Glomerular endothelial cell (primary cell): ENCODE measurements at places on chromosomes 3 and 15. TPM values are rescaled to one million over a fixed set of nuclear protein-coding genes. Genes with fewer than 3 reads are reported as not detected.
A peak's percentile ranks its signal among the peaks of the same experiment; 100 is the strongest.

Gene MUC13
- not detected in 2 replicates for total RNA-seq

Gene CFAP100
- not detected in 2 replicates for total RNA-seq

DNA sequence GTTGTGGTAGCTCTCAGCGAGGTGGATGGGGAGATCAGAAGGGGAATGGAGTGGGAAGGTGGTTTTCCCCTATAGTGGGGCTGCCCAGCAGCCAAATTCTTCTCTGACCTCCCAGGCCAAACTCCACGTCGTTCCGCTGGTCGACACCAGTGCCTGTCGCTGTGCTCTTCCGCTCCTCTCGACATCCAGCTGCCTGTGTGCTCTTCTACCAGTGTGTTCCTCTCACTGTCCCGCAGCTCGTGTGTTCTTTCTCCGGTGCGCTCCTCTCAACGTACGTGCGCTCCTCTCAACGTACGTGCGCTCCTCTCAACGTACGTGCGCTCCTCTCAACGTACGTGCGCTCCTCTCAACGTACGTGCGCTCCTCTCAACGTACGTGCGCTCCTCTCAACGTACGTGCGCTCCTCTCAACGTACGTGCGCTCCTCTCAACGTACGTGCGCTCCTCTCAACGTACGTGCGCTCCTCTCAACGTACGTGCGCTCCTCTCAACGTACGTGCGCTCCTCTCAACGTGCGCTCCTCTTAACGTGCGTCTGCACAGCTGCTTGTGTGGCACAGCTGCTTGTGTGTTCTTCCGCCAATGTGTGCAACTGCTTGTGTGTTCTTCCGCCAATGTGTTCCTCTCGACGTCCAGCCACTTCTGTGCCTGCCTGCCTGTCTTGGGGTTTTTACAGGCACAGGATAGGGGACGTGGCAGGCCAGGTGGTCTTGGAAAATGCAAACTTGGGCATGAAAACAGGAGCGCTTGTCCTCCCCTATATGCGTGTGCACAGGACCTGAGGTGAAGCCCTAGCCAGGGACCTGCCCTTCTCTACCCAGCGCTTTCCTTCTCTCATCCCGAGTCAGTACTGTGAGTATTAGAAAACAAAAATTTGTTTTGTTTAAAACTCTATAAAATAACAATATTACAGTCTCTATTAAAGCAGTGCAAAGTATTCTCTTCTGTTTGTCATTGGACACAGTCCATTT, 991.1 kb downstream of the GBE1 start:
- DNase-seq, result no peak

DNA sequence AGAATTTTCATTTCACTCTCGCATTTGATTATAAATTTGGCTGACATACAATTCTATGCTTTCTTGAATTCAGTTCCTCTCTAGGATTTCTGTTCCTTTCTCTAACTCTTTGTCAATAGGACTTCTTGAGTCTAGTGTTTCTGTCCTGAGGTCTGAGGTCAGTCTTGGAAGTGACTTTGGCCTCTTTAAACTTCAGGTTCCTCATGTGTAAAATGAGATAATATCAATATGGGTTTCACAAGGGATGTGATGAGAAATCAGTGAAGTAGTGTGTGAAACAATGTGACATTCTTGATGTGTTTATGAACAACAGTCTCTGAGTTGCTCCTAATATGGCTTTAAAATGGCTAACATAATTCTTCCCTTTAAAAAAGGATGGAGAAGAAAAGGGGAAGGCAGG, 92.2 kb downstream of the SV2B start:
- DNase-seq, result no peak

Gene TRIM42
- not detected in 2 replicates for total RNA-seq

Gene OR5K4
- total RNA-seq, result not detected in 2 replicates

DNA sequence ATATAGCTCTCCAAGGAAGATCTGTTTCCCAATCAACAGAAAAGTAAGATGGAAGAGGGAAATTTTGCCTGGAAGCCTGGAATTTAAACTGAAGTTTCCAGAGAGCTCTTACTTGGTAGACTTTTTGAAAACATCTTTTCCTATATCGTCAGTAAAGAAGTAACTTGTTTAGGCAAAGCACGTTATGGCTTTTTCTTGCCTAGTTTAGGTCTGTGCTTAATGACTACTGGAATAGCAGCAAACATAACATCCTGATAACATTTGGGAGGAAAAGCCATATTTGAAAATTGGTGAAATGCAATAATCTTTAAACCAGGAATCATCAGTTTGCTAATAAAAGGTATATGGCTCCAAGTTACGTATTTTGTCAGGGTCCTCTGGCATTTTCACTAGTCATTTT, 160.4 kb upstream of the CGNL1 start:
- no peak for DNase-seq

DNA sequence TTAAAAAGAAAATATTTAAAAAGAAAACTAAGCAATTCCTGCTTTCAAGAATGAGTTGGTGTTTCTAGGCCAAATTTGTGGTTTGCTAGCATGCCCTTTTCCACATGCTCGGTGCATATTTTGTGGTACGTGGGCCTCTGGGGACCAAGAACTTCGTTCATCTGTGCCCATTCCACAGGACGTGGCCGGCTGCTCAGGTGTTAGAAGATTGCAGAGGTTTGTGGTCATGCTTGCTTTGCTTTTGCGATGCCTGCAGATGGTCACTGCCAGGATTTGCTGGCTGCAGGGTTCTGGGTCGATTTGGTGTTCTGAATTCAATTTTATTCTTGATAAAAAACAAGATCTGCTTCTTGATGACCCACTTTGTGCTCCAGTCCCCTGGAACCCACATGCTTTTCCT, 7.5 kb downstream of the PSTPIP1 start:
- no peak for DNase-seq

- DNase-seq, result no peak
These were observed 48.6 kb upstream of the FLNB start for GRCh38 chr3:57959423-57960173.

DNA sequence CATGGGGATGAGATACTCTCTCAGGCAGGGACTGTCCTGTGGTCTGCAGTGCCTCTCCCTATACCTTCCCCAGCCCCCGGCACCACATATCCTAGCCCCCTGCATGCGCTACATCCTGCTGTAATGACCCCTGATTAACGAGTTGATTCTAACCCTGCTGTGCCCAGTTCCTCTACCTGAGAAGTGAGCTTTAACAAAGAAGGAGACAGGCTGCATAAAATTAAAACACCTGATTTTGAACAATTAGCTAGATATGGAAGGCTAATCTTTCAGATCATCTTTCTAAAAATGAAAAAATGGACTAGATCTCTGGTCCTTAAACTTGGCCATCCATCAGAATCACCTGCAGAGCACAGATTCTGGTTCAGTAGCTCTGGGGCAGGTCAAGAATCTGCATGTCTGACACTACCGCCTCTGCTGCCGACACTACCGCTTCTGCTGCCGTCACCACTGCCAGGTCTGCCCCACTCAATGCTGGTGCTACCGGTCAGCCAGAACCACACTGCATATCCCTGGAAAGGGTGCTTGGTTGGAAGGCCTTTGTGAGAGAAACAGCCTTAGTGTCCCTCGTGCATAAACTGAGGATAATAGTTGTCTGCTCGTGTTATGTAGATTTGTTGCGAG, 33.6 kb upstream of the ZBTB38 start:
- no peak for DNase-seq

Gene ZIC1
- total RNA-seq, result 0.06 TPM in 1 of 2 replicates, not detected in the other

Gene SIDT1
- 0.99 TPM in 1 of 2 replicates, not detected in the other for total RNA-seq

DNA sequence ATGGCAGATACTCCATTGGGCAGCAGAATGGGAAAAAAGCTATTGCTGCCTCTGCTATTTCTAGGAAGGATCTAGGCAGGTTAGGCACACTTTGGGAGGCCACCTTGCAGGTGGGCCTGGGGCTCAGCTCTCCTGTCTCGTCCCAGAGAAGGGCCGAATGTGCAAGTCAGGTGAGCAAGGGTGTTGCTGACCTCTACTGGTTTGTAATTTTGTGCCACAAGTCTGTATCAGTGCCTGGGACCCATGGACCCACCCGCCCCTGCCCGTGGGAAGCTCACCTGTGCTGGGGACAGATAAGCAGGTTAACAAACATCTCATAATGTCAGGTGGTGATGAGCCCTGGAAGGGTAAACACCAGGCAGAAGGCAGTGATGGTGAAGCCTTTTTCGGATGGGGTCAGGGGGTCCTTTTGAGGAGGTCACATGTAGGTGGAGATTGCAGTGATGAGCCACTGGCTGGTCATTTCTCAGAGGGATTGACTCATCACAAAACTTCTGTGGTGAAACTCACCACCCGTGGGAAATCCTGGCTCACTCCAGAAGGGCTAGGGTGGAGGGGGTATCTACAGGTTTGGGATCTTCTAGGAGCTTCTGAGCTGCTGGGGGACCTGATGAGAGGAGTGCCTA, 161.3 kb downstream of the KLF13 start:
- DNase-seq, result no peak

GRCh38 chr3:31409389-31409788, 123.3 kb upstream of the STT3B start:
- no peak for DNase-seq

DNA sequence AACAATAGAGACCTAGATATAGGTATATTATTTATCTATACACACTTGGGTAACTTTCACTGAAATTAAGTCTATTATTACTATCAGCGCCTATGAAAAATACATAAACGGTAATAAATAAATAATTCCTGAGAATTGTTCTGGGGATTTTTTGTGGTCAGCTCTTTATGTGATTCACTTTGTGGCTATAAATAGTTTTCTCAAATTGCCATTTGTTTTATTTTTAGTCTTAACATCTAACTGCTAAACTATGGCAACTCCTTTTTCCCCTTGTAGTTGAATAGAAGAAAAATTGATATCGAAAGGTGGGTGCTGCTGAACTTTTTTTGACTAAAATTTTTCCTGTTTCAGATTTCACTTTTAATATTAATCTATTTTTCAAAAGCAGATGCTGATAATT, 189.0 kb downstream of the VGLL3 start:
- no peak for DNase-seq

DNA sequence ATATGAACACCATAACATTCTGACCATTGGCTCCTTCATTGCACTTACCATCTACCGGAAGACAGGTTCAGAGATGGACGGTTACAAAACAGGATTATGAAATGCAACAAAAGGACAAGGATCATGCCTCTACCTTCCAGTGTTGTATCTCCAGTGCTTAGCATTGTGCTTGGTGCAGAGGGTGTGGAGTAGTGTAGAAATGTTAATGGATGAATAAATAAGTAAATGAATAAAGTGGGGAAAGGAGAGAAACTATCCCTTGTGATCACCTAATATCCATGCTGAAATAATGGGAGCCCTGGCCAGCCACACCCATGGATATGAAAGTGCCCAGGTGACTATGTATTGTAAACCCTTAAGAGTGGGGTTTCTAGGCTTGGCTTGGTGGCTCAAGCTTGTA, 344.8 kb upstream of the LMCD1 start:
- no peak for DNase-seq

DNA sequence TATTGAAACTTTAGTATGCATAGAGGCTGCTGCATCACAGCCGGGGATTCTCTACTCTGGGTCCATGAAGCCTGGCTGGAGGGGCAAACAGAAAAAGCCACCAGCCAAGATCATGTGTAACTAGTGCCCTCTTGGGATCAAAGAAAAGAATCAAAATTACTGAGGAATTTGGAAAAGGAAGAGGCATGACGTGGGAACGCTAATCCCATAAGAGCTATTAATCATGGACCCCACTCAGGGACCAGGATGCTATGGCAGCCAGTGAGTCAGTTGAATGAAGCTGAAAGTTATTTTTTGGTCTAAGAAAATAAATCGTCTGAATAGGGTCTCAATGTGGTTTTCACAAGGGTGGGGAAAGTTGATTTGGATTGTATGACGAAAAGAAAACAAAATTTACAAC, 1165.1 kb downstream of the ROBO2 start:
- peak; percentile 72 for DNase-seq

DNA sequence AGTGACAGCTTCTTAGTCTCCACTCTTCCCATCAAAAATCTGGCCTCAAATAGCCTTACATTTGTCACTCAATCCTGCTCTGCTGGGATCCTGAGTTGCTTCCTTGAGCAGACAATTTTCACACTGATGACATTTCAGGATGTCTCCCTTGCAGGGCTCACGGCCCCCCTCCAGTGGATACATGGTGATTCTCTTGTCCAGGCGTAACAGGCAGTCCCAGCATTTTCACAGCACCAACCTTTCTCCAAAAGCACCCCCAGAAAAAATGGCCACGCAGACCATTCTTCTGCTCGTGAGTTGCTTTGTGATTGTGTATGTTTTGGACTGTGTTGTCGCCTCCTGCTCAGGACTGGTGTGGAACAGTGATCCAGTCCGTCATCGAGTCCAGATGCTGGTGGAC, 47.4 kb upstream of the WNT7A start:
- no peak for DNase-seq

GRCh38 chr3:23459889-23460546, 256.9 kb downstream of the UBE2E2 start:
- no peak for DNase-seq

GRCh38 chr3:125110016-125110875, 54.4 kb upstream of the HEG1 start:
- DNase-seq, result no peak

Gene TPRG1
- total RNA-seq, result 0.53 TPM in 1 of 2 replicates, not detected in the other

DNA sequence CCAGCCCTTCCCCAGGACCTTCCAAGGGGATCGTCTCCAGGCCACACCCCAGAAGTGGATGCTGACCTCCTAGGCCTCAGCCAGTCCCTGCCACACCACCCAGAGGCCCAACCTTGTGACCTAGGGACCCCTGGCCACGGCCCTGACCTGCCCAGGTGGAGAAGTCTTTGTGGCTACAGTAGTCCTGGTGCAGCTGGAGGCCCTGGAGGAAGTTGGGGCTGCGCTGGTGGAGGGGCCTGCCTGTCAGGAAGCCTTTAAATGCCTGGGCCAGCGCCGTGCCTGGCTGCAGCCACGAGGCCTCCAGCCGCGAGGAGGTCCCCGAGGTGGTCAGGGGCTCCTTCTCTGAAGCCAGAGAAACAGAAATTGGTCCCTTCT, 23.4 kb downstream of the PLA2G4D start:
- no peak for DNase-seq

Gene CYP1A2
- not detected in 2 replicates for total RNA-seq

DNA sequence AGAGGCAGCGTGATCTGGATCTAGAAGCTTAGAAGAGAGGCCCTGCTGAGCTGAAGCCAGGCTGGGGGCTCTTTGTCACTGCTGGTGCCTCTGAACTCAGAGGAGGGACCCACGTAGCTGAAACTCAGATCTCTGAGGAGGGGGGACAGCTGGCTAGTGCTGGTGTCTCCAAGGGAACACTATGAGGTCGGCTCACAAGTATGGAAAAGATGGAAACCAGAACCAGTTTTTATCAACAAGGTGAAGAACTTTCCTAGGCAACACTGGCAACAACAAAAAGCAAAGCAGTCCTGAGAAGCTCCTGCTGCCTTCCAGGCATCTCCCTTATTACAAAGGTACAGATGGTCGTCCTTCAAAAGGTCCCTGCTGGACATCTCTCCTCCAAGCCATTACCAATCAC, 27.0 kb upstream of the FSTL1 start:
- no peak for DNase-seq

Gene TNK2
- 19.6 and 40.9 TPM in 2 replicates for total RNA-seq

GRCh38 chr3:61578667-61579367, 17.4 kb downstream of the PTPRG start:
- DNase-seq, result no peak

- no peak for DNase-seq
These were observed 35.1 kb upstream of the IL12A start for GRCh38 chr3:159953325-159954085.
